Right atrium auricular region (tissue), 2 donors: ENCODE measurements at places on chromosomes 6 and 20. TPM values are rescaled to one million over a fixed set of nuclear protein-coding genes. Genes with fewer than 3 reads are reported as not detected.

TNFRSF6B gene
- total RNA-seq: 1.2 TPM

L3MBTL3 gene
- 1.8 TPM for total RNA-seq

SLC17A1 gene
- not detected for total RNA-seq

ASIP gene
- total RNA-seq: 2.7 TPM

LTB gene
- total RNA-seq: not detected

MAP1LC3A gene
- total RNA-seq: 120 TPM

RIPOR3 gene
- total RNA-seq: 4.7 TPM

CLDN20 gene
- not detected for total RNA-seq

WFDC2 gene
- 12.4 TPM for total RNA-seq

IYD gene
- total RNA-seq: not detected

LKAAEAR1 gene
- not detected for total RNA-seq

TSBP1 gene
- not detected for total RNA-seq

RNF39 gene
- total RNA-seq: 1.1 TPM

LINC00237 gene
- not detected for total RNA-seq

MAP7 gene
- 1.3 TPM for total RNA-seq

COL19A1 gene
- total RNA-seq: 2.7 TPM

CDH26 gene
- 1.3 TPM for total RNA-seq

SLC17A4 gene
- not detected for total RNA-seq

MYLK4 gene
- 1.0 TPM for total RNA-seq
